ENCODE measurements at places on chromosomes 11 and 22.

GRCh38 chr11:73218830-73219215 is 742 bp downstream of the P2RY2 start:
- no peak for DNase-seq

GRCh38 chr11:46999217-46999616 is 62.7 kb downstream of the CSTPP1 start:
- no peak for DNase-seq

- DNase-seq: no peak
Observed at GRCh38 chr11:12126344-12127019, 16.1 kb downstream of the MICAL2 start.

DNA sequence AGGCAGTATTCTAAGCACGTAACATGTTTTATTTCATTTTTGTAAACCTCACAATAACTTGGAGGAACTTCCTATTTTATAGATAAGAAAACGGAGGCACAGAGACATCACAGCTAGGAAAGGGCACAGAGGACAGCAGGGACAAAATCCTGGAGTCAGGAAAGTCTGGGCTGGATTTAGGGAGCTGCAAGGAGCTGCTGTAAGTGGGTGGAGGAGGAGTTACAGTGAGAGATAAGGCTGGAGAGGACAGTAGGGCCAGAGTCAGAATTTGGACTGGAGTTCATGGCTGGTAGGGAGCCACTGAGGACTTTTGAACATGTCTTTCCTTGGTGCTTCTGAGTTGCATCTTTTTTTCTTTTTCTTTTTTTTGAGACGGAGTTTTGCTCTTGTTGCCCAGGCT is 32.2 kb upstream of the PTPRJ start:
- no peak for DNase-seq

DNA sequence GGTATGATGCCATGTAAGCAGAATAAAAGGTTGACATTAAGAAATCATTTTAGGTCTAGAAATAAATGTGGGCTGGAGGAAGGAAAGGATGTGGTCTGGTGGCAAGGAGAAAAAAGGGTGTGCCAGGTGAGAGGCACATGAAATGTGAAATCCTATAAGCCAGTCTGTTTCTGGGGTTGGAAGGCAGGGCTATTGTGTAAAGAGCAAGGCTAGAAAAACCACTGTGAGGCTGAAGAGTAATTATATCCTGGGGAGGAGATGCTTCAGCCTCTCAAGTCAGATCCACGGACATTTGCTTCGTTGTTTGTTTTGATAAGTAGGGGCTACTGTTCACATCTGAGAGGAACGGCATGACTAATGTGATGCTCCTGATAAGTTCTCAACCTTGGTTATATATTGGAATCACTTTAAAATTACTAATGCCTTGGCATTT is 77.5 kb upstream of the CTSC start:
- DNase-seq: no peak

Data from T47D (cell line).